ENCODE measurements at places on chromosomes 4 and X.
A peak's percentile ranks its signal among the peaks of the same experiment; 100 is the strongest.

DNA sequence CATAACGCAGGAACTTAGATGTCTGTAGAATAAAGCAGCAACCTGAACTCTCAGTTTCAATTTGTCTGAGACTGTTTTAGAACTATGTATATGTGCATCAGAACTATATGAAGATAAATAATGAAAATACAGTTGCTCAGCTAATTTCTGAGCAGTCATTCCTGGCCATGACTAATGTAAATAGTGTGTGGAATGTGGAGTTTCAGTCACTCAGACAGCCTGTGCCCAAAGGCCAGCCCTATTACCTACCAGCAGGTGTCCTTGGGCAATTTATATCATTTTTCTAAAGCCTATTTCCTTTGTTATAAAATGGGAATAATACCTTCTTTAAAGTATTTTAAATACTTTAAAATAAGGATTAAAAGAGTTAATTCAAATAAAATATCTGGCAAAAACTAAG is 56.0 kb upstream of the RELL1 start:
- peak; percentile 66 for DNase-seq

DNA sequence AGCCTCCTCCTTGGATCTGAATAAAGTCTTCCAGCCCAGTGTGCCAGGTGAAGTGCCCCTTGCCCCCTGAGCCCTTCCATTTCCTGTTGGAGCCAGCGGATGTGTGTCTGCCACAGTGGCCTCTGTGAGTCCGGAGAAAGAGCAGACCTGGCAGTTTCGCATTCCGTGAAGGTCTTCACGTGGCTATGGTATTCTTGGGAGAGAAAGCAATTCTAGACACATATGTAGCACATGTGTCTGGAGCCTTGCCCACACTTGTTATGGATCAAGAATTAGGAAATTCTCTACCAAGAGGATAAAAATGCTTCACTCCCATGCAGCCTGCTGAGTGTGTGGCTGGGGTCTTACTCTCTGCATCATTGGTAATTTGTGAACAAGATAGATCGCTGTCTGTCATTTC is 130.9 kb downstream of the REPS2 start:
- no peak for DNase-seq

- DNase-seq, result peak; percentile 40
Measured at GRCh38 chr4:138301536-138301935, 59.4 kb upstream of the SLC7A11 start.

DNA sequence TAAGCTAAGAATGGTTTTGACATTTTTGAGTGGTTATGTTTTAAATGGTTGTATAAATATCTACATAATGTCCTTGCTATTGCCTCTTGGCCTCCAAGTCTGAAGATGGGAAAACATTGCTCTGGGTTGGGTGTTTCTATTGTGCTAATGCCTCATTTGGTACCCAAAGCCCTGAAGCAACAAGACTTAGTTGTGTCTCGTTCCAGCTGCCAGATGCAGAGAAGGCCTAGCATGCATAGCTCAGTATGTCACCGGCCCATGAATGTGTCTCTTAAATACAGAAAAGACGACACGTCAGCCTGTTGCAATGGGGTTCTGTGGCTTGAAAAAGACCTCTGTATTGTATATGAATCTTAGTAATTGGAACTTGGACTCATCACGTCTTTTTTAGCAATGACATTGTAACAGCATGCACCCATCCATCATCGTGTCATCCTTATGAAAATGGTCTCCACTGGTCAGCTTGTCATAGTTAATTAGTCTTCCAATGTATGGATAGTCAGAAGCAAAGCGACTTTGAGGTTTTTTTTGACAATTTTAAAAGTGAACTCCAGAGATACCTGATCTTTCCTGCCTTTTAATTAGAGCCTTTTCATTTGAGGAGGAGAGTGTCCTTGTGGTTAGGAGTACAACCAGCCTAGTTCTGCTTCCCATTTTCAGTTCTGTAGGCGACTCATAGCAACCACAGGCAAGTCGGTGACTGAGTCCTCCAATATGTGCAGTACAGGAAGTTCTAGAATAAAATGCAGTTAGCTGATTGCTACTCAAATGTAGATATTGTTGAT is 126.4 kb upstream of the GATB start:
- DNase-seq, result peak; percentile 25

DNA sequence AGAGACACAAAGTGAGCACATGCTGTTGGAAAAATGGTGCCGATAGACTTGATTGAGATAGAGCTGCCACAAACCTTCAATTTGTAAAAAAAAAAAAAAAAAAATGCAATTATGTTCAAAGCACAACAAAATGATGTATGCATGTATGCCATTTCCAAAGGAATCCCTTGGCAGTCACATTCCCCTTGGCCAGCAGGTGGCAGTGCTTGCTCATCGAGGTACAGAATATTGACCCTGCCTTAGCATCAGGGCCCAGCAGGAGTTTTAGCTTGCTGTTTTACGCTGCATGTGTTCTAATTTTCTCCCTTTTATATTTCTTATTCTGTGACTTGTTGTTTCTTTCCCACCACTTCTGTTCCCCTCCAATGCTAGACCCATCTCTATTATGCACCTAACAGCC is 34.5 kb upstream of the CYBB start:
- DNase-seq, result peak; percentile 45
